ENCODE measurements at places on chromosomes 2 and 18.

DNA sequence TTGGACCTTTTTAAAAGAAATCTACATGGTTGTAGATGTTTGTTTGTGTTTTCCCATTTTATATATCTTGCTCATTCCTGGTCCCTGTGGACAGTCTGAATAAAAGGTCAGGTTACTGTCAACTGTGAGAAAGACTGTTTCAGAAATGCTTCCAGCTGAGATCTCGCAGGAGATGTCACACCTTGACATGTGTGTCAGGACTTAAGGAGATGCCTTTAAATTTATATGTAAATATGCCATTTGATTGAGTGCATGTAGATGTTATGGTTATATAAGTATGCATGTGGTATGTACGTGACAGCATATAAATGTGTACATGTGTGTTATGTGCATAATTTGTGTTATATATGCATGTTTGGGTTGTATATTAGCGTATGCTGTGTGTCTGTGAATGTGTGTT is 2172.3 kb upstream of the CELF4 start:
- DNase-seq, result no peak

DNA sequence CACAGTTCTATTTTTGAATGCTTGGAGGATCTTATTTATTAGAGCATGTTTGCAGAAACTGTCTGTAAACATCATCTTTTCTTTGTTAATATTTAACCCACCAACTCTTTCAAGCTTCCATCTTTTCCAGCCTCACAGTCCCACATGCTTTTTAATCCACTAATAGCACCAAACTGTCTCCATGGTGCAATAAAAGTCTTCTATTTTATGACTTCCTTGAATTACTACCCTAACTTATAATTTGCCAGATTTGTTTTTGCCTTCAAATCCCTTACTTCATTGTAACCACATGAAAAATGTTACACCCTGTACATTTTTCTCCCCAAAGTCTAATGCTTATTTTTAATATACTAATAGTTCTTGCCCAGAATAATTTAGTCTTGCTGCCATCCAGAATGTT is 792.6 kb downstream of the PLCL1 start:
- no peak for DNase-seq

- no peak for DNase-seq
These were observed 45.2 kb upstream of the IL1RL1 start for GRCh38 chr2:102266204-102266603.

- no peak for DNase-seq
These were observed 29.0 kb upstream of the SERPINB2 start for GRCh38 chr18:63858456-63858855.

DNA sequence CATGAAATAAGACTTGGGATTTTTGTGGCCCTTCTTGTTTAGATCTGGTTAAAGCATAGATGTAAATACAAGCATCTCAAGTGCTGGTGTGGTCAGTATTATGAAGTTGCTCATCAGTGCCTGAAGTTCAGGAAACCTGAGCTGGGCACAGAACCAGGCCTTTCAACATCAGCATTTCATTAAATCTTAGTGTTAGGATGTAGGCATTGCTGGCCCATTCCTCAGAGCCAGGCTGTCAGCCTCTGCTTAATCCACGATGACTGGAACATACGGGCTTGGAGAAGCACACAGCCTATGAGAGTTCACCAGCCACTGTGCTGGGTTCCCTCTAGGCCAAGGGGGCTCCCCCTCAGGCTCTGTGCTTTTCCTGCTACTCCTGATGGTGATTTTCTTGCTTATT is 270.2 kb downstream of the EN1 start:
- no peak for DNase-seq
